ENCODE measurements at places on chromosomes 11 and 22. TPM values are rescaled to one million over a fixed set of nuclear protein-coding genes. Genes with fewer than 3 reads are reported as not detected.

Gene OR4C11
- polyA plus RNA-seq, result not detected

Gene GAB4
- not detected for polyA plus RNA-seq

Gene OR10G8
- not detected for polyA plus RNA-seq

Gene CRYBB1
- not detected for polyA plus RNA-seq

Gene TIMP3
- polyA plus RNA-seq, result 0.72 TPM

Gene CHRNA10
- 1.8 TPM for polyA plus RNA-seq

Gene FAT3
- polyA plus RNA-seq, result 53.6 TPM

Gene CSTF3
- polyA plus RNA-seq, result 86.8 TPM

Gene APOL4
- not detected for polyA plus RNA-seq

Gene YAP1
- polyA plus RNA-seq, result 0.98 TPM

Gene UBQLN3
- polyA plus RNA-seq, result not detected

Gene ANKRD49
- polyA plus RNA-seq, result 49.2 TPM

Gene C22orf42
- 64.0 TPM for polyA plus RNA-seq

Gene MPZL2
- not detected for polyA plus RNA-seq

Gene TSGA10IP
- polyA plus RNA-seq, result 0.53 TPM

Gene OR5B21
- polyA plus RNA-seq, result not detected

Gene ABCG4
- polyA plus RNA-seq, result 1.5 TPM

Gene INPPL1
- 1.5 TPM for polyA plus RNA-seq

Gene MPEG1
- polyA plus RNA-seq, result 0.21 TPM

Gene SAA4
- polyA plus RNA-seq, result not detected

Gene ZBTB16
- polyA plus RNA-seq, result 0.45 TPM

All from neural cell (in vitro differentiated cells).